ENCODE measurements at places on chromosomes 3 and 15.
A peak's percentile ranks its signal among the peaks of the same experiment; 100 is the strongest.

DNA sequence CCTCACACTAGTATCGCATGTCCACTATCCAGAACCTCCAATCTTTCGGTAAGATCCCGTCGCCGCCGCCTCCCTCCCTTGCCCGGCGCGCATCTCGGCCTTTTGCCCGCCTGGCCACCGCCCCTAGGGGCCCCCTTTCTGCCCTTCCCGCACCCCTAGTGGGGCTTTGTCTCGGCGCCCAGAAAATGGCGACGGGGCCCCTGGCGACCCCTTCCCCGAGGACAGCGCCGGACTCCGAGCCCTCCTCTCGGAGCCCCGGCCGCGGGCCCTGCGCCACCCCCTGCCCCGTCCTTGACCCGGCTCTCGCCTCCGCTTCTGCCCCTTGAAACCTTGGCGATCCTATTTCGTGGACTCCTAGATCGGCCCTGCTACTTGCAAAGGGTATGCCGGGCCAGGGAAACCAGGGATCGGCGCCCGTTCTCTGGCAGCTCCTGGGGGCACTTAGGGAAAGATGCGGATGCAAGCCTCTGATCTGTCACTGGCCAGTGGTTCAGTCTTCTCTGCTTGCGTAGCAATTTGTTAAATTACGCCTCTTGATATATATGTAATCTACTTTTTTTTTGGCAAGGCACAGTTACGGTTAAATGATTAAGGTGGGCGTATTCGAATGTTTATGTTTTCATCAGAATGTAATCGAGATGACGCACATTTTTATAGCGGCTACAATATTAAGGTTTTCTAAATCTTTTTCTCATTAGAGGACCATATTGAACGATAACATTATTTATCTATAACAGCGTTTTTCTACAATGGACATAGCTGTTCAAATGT lies 603 bp downstream of the EIF1B start:
- peak; percentile 66 for DNase-seq

DNA sequence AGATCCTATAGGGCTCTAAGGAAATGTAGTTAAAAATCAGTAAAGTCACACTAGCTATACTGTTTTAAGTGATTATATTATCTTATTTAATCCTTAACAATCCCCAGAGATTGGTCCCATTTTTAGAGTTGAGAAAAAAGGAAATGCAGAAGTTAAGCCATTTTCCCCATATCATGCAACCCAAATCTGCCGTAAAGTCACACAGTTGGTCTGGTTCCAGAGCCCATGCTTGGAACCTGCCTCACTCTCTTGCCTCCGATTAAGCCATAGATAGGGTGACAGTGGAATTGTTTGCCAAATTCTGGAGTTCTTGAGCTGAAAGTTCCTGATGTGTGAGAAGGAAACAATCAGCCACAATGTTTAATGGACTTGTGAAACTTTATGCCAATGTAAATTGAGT lies 2.3 kb upstream of the P2RY13 start:
- DNase-seq: no peak

GRCh38 chr15:84111575-84111974 lies 124.0 kb upstream of the GOLGA6L4 start:
- no peak for DNase-seq

GRCh38 chr15:99507504-99508310 lies 58.1 kb upstream of the MEF2A start:
- no peak for DNase-seq

- no peak for DNase-seq
These were observed 7.3 kb upstream of the HEG1 start for GRCh38 chr3:125062904-125063618.

- DNase-seq: no peak
These were observed 110.8 kb downstream of the GREM1 start for GRCh38 chr15:32828507-32829186.

DNA sequence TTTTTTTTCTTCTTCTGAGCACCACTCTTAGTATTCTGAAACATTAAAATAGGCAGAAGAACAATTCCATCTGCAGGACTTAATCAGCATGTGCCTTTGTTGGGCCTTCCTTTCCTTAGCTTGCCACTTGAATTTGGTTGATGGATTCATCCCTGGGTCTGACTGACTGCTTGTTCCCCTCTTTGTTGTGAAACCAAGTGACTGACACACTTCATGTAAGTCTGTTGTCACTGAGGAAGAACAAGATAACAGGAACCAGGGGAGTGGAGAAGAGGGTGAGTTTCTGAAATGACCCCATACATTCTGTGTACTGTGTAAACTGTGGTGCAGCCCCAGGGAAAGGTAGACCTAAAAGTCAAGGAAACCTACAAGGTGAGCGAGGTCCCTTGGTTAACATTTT lies 188.7 kb upstream of the TBC1D5 start:
- no peak for DNase-seq

DNA sequence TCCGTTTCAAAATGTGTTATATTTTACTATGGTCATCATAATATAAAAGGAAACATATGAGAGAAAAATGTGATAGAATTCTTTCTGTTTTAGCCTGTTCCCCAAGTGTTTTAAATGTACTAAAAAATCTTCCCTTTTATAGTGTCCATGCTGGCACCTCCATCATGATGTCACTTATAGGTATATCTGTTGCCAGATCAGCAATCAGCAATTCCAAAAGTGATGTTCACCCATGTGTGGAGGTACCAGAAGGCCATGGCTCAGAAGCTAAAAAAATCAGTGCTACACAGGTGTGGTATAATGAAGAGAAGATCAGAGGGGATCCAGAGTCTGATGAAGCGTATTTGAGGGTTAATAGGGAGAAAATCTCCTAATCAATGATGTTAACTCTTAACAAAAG lies 1.1 kb upstream of the GPR15 start:
- DNase-seq: no peak

- no peak for DNase-seq
These were observed 53.8 kb upstream of the BOC start for GRCh38 chr3:113157408-113158030.

Data from liver (tissue), 10 donors.